Dermis blood vessel endothelial cell (primary cell): ENCODE measurements at places on chromosomes 6 and 20. TPM values are rescaled to one million over a fixed set of nuclear protein-coding genes. Genes with fewer than 3 reads are reported as not detected.
A peak's percentile ranks its signal among the peaks of the same experiment; 100 is the strongest.

DNA sequence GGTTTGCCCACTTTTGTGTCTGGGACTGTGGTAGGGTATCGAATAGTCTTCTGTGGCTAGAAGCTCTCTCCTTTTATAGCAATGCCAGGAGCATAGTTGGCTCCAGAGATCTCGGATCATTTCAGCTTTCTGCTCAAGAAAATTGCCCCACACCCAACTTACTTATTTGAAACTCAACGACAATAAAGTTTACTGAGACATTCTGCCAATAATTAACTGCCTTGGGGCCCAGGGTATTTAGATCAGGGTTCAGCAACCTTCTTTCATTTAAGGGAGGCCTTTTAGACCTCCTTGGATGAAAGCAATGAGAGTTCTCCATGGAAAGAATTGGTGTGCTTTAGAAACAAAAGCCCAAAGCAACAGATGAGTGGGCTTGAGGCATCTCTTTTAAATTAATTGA is 53.8 kb upstream of the GMPR start:
- no peak for DNase-seq

GRCh38 chr6:23731609-23732008 is 394.4 kb upstream of the NRSN1 start:
- DNase-seq = no peak

GRCh38 chr20:22394583-22394982 is 189.8 kb downstream of the FOXA2 start:
- no peak for DNase-seq

GRCh38 chr6:45854149-45854742 is 161.4 kb downstream of the CLIC5 start:
- DNase-seq = no peak

GRCh38 chr6:35662999-35663398 is 25.7 kb downstream of the FKBP5 start:
- DNase-seq = no peak

Gene DLL1
- 7.5 and 7.6 TPM in 2 replicates for total RNA-seq

Gene NT5E
- total RNA-seq = 96.7 and 157 TPM in 2 replicates

Gene XRN2
- 97.5 and 121 TPM in 2 replicates for total RNA-seq

Gene RPS10
- 899 and 3,703 TPM in 2 replicates for total RNA-seq

GRCh38 chr20:44811150-44811685 is 872 bp upstream of the RIMS4 start:
- no peak for DNase-seq

GRCh38 chr6:11174242-11174611 is 58.2 kb downstream of the NEDD9 start:
- no peak for DNase-seq

DNA sequence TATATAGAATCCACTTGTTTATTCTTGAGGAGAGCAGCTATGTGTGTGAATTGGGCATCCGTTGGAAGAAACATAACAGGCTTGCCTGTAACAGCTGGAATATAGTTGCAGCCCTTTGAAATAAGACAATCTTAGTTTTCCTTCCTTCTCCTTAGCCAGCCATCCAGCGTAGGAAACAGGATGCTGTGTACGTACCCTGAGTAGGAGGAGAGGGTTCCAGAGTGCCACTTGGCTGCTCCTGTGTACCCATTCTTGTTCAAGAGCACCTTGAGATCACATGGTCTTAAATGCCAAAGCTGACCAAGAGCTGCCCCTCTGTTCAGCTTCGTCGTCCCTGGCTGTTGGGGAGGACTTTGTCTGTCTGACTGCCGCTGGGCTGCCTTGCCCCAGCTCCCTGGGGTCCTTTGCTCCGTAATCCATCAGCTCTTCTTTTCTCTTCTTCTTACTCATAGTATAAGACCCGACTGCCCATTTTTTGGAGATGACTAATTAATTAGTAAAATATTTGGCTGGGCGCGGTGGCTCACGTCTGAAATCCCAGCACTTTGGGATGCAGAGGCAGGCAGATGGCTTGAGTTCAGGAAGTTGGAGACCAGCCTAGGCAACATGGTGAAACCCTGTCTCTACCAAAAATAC is 49.0 kb downstream of the RREB1 start:
- DNase-seq = no peak

DNA sequence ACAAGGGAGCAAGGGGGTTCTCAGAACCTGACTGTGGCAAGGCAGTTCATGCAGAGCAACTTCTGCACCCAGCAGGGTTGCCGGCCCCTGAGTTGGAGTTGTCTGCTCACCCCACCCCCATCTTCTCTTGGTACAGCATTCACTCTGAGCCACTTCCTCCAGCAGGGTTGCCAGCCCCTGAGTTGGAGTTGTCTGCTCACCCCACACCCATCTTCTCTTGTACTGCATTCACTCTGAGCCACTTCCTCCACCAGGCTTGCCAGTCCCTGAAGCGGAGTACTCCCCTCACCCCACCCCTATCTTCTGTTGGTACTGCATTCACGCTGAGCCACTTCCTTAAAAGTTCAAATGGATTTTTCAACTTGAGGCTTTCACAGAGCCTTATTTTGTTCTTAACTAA is 79.7 kb upstream of the SYNDIG1 start:
- no peak for DNase-seq

DNA sequence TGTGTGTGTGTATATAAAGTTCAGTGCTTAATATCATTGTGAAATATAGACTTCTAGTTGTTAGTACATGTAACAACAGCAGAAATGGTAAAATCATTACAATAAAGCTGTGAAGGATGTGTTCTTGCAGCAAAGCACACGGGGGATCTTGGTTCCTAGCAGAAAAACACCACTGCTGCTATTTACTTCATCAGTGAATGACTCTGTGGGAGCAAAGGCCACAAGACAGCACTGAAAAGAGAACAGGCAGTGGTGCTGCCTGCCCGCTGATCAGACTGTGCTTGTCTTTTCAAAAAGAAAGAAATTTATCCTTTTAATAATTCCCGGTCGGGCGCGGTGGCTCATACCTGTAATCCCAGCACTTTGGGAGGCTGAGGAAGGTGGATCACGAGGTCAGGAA is 689.9 kb upstream of the CITED2 start:
- DNase-seq = no peak

Gene CYP39A1
- 0.74 and 3.4 TPM in 2 replicates for total RNA-seq

DNA sequence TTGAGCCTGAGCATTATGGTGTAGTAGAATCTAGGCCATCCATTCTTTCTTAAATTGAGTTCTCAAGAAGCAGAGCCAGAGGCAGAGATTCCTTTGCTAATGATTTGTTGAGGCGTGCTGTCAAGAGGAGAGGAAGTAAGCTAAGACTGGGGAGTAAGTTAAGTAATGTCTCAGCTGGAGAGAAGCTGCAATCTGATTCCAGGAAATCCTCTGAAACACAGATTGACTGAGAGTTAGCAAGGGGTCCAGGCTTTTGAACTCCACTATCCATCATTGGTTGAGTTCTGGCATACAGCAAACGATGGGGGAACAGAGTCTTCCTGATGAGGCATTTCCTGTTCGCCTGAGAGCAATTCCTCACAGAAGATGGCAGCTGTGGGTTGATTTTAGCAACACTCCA is 207.4 kb upstream of the RAB32 start:
- DNase-seq = peak; percentile 74

DNA sequence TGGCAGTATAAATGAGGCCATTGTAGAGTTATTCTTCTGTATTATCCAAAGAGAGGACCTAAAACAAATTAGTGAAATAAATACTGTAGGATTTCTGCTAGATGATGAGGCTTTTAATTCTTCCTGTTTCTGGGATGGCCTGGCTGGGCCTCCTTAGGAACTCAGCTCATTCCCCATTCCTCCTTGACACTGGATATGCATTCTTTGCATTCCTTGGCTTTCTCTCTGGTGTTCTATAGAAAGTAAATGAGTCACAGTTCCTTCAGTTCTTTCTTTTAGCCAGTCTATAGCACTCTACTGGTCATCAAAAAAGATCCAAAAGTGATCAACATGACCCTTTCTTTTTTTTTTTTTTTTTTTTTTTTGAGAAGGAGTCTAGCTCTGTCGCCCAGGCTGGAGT is 8.6 kb downstream of the OR10C1 start:
- DNase-seq = no peak

GRCh38 chr6:4309540-4309939 is 174.2 kb upstream of the ECI2 start:
- DNase-seq = no peak

DNA sequence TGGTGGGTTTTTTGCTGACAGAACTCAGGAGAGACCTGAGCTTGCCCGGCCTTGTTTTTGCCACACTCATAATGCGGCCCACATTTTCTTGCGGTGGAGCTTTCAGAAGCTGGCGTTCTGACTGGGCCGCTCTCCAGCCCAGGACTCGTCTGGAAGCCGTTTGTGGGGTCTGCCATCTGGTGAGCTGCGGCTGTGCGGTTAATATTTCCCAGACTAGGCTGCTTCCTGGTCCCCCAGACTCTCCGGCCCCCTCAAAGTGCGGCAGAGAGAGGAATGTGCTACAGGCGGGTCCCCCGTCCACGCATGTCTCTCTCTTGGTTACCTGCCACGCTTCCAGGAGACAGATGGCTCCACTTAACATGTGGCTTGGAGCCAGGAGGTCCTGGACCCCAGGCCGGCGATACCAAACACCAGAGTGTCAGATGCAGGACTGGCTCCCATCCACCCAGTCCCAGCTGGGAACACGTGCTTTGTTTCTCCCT is 128.9 kb upstream of the PMEPA1 start:
- DNase-seq = no peak

- no peak for DNase-seq
Measured at GRCh38 chr6:51387907-51388306, 569.2 kb downstream of the TFAP2B start.

Gene ABHD16B
- total RNA-seq = not detected in 2 replicates

Gene COL9A3
- 1.3 and 1.9 TPM in 2 replicates for total RNA-seq

DNA sequence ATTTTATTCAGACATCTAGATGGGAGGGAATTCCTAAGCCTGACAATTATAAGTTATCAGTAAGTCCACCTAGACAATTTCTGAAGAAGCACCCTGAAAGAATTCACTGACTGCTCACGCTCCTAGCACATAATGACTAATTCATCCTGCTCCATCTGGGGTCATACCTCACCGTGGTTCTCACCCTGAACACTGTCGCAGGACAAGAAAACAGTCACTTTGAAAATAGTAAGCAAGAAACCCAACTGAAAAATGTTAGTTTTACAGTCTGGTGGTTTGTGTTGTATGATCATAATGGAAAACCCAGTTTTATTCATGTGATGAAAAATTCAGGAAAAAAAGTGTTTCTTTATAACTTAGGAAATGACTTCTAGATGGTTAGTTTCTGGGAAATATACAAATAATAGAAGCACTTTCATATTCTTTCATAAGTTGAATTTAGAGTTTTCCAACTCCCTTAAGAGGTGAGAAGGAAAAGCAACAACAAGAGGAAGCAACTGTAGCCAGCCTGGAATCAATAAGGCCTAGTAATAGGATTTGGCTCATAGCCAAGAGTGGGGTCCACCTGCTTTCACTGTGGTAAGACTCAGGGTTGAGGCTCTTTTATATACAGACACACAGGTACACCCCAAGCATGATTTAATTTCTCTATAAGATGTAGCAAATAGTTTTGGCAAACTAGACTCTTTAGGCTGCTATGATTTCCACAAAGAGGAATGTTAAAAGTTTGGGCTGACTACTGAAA is 94.1 kb downstream of the HIVEP2 start:
- peak; percentile 67 for DNase-seq

Gene PDE10A
- 9.7 and 12.2 TPM in 2 replicates for total RNA-seq

DNA sequence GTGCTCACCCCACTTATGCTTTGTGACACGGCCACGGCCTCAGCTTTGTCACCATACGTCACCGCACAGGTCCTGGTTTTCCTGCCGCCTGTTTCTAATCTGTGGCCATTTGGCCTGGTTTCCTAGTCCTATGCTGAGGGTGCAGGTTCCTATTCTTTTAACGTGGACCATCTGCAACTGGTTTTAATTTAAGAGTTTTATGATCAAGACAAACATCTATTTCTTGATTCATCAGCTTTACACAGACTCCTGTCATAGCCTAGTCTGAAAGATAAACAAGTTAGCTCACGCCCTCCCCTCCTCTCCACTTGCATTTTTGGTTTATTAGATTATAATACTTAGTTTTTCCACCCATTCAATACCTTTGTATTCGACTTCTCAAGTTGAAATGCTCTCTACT is 97.5 kb upstream of the RPS6KA2 start:
- no peak for DNase-seq

DNA sequence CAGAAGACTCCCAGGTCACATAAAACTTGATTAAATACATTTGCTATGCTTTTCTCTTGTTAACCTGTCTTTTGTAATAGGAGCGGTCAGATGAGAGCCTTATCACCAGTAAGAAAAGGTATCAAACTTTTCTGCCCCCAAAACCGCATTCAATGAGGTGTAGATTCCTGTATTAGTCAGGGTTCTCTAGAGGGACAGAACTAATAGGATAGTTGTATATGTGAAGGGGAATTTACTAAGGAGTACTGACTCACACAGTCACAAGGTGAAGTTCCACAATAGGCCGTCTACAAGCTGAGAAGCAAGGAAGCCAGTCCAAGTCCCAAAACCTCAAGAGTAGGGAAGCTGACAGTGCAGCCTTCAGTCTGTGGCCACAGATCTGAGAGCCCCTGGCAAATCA is 32.7 kb downstream of the PTPRK start:
- DNase-seq = peak; percentile 76

GRCh38 chr6:118535176-118535844 is 12.8 kb upstream of the PLN start:
- DNase-seq = no peak

Gene BEND6
- 0.14 and 0.34 TPM in 2 replicates for total RNA-seq

- no peak for DNase-seq
Measured at GRCh38 chr6:11318835-11319813, 86.7 kb upstream of the NEDD9 start.

GRCh38 chr6:155614606-155615005 is 159.0 kb upstream of the NOX3 start:
- no peak for DNase-seq

DNA sequence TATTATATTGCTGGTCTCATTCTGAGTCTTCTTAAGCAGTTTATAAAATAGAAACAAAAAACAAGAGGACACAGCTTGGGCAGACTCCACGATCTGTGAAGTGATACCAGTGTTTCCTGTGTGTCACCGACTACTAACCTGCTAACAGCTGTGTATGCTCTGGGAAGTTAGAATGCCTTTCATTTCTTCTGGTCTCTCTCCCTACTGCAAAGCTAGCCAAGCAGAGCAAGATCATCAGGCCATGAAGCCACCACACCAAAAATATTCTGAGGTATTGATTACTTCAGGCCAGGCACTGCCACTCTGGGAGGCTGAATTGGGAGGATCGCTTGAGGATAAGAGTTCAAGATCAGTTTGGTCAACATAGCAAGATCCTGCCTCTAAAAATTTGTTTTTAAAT is 46.9 kb upstream of the SMIM29 start:
- peak; percentile 35 for DNase-seq

GRCh38 chr6:36131511-36132245 is 1.4 kb downstream of the MAPK13 start:
- peak; percentile 92 for DNase-seq

- no peak for DNase-seq
Measured at GRCh38 chr6:57252975-57253374, 30.9 kb upstream of the RAB23 start.

GRCh38 chr6:11538052-11538818 is 686 bp downstream of the TMEM170B start:
- peak; percentile 30 for DNase-seq

DNA sequence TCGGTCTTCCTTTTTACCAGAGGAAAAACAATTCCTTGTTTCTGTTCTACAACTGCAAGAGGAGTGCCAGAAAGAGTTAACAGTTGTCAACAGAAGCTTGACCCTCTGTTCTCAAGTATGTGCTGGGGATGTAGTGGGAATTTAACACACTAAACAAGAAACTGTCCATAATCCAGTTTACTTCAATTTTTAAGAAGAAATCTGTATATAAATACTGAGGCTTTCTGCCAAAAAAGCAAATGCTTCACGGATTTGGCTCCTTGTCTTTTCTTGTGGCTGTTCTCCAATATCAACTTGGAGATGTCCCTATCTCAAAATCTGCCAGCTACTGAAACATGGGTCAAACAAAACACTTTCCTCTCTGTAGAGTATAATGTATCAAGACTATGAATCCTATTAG is 26.8 kb downstream of the REV3L start:
- no peak for DNase-seq

Gene MUCL3
- not detected in 2 replicates for total RNA-seq
